ENCODE measurements at places on chromosomes 12 and 14.
A peak's percentile ranks its signal among the peaks of the same experiment; 100 is the strongest.

- DNase-seq, result no peak
Observed at GRCh38 chr12:104756901-104757300, 201.2 kb downstream of the SLC41A2 start.

- no peak for DNase-seq
Observed at GRCh38 chr12:83603106-83603505, 916.4 kb downstream of the TMTC2 start.

GRCh38 chr14:23252006-23252405, 14.3 kb downstream of the RNF212B start:
- no peak for DNase-seq

GRCh38 chr12:81758421-81759189, 545 bp downstream of the PPFIA2 start:
- DNase-seq, result no peak

GRCh38 chr12:130780880-130781575, 58.0 kb downstream of the STX2 start:
- no peak for DNase-seq

- peak; percentile 35 for DNase-seq
Observed at GRCh38 chr12:91577586-91578539, 395.2 kb upstream of the DCN start.

DNA sequence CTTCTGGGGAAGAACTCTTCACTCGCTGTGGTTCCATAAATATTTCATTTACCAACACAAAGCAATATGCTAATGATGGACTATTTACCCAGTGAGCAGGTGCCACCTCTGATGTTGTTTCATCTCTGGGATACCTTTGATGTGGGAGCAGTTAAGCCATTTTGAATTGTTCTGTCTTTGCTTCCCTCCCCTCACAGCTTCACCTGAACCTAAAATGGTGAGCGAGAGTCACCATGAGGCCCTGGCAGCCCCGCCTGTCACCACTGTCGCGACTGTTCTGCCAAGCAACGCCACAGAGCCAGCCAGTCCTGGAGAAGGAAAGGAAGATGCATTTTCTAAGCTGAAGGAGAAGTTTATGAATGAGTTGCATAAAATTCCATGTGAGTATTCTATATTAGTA, 352.7 kb downstream of the SYT1 start:
- no peak for DNase-seq

Data from IMR-90 (cell line).